Amniotic stem cell (primary cell): ENCODE measurements at places on chromosomes 12 and 14.

DNA sequence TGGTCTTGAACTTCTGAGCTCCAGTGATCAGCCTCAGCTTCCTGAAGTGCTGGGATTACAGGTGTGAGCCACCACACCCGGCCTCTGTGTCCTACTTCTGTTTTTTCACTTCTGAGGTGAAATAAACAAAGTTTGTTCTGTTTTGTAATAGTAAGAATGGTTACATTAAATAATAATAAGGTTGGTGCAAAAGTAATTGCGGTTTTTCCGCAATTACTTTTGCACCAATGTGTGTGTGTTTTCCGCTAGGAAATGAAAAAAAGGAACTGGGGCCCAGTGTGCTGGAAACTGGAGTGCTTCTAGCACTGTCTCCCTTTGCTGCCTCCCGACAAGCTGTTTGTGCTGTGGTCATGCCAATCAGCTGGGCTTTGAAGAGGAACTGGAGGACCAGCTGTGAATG, 140.9 kb downstream of the NTS start:
- no peak for DNase-seq

- no peak for DNase-seq
Observed at GRCh38 chr14:59253527-59253926, 65.1 kb downstream of the DAAM1 start.

GRCh38 chr12:109708939-109709338, 4.7 kb upstream of the FAM222A start:
- DNase-seq = no peak

- DNase-seq = no peak
Observed at GRCh38 chr12:93802293-93802692, 125.1 kb downstream of the CRADD start.

DNA sequence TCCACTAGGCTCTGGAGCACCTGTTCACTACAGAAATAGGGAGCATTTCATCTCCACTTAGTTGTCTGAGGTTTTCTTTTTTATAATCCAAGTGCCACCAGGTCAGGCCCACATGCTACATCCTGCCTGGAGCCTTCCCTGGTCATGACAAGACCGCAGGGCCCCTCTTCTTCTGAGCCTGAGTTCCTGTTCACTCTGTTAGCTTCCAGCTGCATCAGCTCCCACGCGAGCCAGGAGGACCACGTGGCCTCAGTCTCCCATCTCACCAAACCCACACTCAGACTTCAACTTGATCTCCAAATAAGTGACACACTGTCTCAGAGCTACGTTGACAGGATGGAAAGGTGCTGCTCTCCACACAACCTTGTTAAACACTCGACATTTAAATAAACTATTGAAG, 21.0 kb downstream of the RIMBP2 start:
- DNase-seq = no peak

DNA sequence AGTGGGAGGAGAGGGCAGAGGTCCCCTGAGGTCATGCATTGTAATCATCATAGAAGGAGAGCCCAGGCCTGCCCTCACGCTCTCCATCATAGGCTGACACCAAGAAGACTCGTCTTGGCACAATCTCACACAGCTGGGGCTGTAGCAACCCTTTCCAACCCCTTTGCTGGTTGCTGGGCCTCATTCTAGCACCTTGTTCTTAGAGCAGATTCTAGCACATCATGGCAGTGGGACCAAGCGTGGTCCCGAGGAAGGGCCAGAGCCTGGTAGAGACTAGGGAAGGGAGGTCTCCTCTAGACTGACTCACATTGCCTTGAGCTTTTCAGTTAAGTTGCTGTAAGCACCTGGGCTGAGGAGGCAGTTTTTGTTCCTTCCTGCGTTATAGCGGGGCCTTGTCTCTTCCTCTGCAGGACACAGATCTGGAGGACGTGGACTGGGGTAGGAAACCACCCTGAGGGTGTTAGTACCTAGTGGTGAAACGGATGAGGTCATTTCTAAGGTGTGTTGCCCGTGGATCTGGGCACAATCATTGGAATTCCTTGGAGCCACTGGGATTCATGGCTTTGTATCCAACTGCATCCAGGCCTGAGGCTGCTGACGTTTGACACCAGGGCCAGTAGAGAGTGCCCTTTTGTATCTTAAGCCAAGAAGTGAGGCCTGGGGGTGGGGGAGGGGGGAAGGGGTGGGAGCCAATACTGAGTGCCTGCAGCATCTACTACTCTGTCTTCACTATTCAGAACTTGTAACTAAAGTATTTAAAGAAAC, 19.9 kb downstream of the RPS6KL1 start:
- no peak for DNase-seq

- DNase-seq = no peak
Observed at GRCh38 chr12:57628280-57629191, 4.5 kb downstream of the B4GALNT1 start.

DNA sequence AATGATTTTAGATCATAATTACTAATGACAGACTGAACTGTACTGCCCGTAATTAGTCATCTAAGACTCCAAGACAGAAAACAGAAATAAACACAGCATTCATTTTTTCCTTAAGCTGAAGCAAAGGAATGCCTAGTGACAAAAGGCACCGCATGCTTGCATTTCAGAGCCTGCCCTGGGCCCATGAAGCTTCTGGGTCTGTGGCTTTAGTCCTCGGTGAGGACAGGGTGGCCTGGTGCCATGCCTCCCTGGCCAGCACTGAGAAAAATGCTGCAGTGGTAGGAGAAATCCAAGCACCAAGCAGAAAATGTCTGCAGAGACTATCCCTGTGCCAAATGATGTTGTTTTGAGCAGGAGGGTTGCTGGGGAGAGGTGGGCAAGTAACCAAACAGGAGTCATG, 171.6 kb downstream of the CALM1 start:
- DNase-seq = no peak
